ENCODE measurements at places on chromosomes 5 and 9.

- DNase-seq, result no peak
These were observed 65.2 kb upstream of the RANBP3L start for GRCh38 chr5:36366883-36367282.

GRCh38 chr9:87160148-87161102 lies 213.1 kb upstream of the GAS1 start:
- no peak for DNase-seq

GRCh38 chr9:6896562-6896961 lies 138.8 kb downstream of the KDM4C start:
- no peak for DNase-seq

- no peak for DNase-seq
These were observed 55.2 kb downstream of the HSPA4 start for GRCh38 chr5:133106761-133107572.

GRCh38 chr9:123408313-123409262 lies 52.6 kb downstream of the CRB2 start:
- DNase-seq, result no peak

GRCh38 chr5:138620663-138621224 lies 45.5 kb upstream of the HSPA9 start:
- no peak for DNase-seq
